H1 (cell line): ENCODE measurements at places on chromosomes 6 and 20. TPM values are rescaled to one million over a fixed set of nuclear protein-coding genes. Genes with fewer than 3 reads are reported as not detected.

GRCh38 chr6:106413722-106414121 lies 53.2 kb downstream of the CRYBG1 start:
- no peak for DNase-seq

DNA sequence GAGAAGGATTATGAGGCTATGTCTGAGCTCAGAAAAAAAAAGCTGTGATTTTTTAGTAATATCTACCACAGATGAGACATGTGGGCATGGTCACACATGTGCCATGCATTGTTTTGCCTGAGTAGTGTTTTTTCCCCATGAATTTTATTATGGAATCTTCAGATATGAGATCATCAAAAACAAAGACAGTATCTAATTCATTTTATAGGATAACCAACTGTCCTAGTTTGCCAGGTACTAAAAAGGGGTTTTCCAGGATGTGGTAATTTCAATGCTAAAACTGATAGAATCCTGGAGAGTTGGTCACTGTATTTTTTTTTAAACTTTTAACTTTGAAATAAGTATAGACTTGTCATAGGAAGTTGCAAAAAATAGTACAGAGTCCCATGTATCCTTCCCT lies 127.4 kb upstream of the MAP3K7 start:
- DNase-seq = no peak

DNA sequence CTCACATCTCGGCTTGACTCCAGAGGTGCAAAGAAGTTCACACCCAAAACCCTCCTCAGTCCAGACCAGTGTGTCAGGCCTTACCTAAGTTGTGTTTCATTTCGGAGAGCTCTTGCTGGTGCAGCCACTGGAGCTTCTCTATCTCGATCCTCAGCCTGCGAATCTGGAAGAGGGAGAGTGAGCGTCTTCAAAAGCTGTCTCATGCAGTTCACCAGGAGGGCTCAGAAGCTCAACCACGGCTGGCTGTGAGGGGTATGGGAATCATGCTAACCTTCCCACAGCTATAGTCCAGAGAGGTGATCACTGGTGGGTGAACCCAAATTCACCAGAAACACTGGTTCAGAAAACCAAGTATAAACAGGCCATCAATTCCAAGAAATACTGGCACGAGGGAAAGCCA lies 129.4 kb downstream of the ZMYND8 start:
- no peak for DNase-seq

DNA sequence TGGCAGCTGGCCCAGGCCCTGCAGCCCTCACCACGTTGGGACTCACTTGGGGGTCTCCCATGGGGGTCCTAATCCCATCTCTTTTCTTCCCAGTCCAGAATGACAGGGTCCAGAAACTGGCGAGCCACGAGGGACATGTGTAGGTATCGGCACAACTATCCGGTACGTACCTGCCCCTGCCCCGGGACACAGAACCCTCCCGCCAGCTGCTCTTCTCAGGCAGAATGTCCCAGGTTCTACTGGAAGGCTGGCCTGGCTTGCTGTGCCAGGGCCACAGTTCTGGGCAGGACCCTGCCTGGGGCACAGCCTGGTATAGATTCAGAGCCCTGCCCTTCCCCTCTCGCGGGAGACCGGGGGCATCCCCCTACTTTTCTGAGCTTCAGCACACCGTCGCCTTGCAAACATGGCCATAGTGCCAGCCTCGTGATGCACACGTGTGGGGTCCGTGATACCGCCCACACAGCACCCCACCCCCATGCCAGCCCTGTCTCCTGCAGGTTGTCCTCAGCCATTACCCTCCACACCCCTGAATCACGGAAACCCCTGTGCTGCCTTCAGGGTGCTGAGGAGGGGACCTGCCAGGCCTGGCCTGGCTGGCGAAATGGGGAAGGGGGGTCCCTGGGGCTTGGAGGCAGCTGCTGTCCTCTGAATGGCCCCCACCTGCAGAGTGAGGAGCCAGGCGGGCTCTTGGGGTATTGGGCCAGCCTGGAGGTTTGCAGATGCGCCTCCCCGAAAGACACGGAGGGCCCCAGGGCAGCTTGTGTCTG lies 3.0 kb downstream of the OGFR start:
- no peak for DNase-seq

VSX1 gene
- not detected in 2 replicates for total RNA-seq

DNA sequence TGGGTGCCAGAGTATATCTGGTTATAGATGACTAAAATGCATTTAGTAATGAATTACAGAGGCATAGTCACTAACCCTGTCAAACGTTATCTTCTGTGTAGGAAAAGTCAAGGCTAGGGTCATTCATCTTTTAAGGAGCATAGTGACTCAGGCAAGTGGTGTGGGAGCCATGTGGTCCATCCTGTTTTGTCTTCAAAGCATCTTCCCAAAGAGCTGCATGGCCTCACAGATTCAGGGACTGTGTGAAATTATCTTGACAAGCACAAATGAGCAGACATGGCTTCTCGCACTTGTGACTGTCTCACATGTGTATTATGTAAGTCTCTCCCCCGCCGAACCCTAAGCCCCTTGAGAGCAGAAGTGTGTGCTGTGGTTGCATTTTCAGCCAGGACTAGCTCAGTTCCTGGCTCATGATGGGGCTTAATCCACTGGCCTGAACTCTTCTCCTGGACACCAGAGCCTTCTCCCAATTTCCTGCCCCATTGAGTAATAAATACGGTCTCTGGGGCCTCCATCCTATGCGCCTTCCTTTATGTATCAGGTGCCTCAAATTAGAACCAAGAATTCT lies 769.1 kb downstream of the QKI start:
- no peak for DNase-seq

DNA sequence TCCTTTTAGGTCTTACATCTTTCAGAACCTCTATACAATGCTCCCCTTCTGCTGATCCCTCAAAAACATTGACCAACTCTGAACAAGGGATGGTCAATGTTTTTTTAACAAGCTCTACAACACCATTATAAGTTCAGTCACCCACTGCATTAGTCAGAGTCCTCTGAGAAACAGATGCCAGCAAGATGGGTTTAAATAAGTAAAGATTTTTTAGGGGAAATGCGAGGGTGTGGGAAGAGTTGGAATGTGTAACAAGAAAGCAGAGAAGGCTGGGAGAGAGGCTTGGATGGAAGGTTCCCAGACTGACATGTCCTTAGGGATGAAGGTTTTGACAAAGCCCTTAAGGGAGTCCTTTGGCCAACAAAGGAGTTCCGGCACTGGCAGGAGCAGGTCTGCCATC lies 478.3 kb downstream of the FRK start:
- DNase-seq = no peak

BEND6 gene
- 1.9 and 2.1 TPM in 2 replicates for total RNA-seq

- DNase-seq = no peak
Observed at GRCh38 chr6:48563433-48563832, 452.4 kb upstream of the PTCHD4 start.

SLC17A9 gene
- 31.1 and 35.2 TPM in 2 replicates for total RNA-seq

DNA sequence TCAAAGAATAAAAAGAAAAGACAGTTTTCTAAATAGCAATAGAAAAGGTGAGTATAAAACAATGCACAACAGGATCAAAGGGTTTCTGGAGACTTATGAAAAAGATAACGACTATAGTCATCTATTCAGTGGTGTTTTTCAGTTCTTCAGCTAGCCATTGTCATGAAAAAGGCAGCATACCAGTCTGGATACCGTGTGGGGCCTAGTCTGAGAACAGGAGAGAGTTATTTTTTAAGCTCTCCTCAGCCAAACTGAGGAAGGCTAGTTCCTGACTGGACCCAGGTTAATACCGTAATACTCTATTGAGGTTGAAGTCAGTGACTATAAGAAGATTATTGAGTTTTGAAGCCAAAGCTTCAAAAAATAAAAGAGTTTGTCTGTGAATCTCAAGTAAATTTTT lies 49.5 kb downstream of the PLN start:
- DNase-seq = no peak

- DNase-seq = no peak
Observed at GRCh38 chr20:45407067-45407745, 883 bp upstream of the DBNDD2 start.

DNA sequence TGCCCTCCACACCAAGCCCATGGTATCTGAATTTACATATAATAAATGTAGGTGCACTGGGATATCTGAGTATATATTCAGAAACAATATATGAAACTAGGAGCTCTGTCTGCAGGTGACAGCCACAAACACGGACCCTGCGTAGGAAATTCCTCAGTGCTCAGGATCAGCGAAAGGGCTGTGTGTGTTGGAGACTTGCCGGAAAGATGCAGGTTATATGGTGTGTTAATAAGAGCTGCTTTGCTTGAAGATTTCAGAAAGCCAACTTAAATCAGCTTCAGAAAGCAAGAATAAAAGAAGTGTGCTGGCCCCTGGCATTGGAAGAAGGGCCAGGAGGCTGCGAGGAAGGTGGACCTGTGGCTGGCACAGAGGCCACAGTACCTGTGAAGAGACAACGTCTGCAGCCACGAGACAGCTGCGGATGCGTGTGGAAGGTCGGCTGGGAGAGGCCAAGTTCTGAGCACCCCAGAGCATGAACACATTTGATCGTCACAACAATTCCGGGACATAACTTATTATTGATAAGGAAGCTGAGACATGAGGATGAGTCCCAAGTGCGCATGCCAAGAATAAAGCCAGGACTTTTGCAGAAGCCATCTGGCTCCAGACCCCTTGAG lies 183.2 kb downstream of the DLL1 start:
- peak; percentile 24 for DNase-seq

DNA sequence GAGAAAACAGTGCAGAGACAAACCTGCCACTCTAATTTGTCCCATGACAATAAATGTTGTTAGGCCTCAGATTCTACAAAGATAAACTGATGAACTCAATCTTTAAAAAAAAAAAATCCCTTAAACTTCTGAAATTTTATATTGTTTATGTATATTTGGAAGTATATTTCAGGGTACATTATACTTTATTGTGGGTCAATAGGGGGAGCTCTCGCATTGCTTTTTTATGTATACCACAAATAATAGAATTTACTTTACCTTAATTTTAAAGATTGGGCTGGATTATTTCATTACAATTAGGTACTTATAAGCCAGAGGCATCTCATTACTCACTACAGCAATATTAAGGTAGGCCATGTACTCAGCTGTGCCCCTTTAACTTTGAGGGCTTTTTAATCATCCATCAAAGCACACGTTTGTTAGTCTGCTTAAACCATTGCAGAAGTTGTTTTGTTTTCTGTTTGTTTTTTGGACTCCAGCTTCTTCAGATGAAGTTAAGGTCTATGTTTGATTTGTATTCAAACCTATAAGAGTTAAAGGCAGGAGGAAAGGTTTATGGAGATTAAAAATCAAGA lies 56.3 kb upstream of the EYA4 start:
- DNase-seq = no peak

DNA sequence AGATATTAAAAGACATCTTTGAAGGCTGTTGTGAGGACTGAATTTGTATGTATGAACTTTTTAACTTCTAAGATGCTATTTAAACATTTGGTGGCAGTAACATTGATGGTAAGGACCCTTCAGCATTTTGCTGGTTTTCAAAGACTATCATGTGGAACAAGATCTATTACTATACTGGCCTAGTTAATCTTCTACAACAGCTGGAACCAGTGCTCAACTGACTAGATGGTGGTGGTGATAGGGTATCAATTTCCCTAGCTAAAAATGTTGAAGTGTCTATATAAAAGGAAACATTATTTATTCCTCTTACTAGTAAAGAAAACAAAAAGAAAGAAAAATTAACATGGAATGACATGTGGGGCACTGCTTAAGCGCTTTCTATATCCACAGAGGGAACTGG lies 195.7 kb downstream of the TASP1 start:
- DNase-seq = no peak

BMP2 gene
- 3.6 and 4.0 TPM in 2 replicates for total RNA-seq

DNA sequence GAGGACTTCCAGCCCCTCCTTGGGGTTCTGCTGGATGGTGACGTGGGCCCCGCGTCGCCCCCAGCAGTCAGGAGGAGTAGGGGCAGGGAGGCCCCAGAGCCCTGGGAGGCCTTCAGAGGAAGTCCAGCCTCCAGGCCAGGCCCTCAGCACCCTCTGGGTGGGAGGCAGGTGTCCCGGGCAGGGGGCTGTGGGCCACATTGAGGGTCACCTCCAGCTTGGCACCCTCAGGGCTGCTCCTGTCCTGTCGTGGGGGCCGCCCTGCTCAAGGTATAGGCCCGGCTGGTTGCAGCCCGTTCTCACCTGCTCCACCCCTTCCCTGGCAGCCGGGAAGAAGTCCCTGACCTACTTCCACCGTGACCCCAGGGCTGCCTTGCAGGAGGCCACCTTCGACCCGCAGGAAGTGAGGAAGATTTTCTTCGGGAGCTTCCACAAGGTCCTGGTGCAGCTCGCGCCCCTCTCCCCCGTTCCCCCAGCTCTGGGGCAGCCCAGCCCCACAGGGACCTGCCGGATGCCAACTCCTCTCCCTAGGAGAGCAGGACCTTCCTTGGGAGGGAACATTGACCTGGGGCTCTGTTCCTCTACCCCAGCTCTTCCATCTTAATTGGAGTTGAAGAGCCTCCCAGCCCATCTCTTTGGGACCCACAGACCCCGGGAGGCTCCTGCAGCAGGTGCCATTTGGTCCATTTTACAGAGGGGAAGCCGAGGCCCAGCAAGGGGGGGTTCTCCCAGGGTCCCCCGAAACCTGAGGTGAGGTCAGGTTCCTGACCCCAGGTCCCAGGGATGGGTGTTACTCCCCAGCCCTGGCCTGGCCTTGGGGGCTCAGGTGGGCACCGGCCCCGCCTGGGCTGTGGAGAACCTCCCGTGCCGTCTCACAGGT lies 26.4 kb downstream of the COL20A1 start:
- no peak for DNase-seq

PTPRK gene
- 47.3 and 52.1 TPM in 2 replicates for total RNA-seq

DNA sequence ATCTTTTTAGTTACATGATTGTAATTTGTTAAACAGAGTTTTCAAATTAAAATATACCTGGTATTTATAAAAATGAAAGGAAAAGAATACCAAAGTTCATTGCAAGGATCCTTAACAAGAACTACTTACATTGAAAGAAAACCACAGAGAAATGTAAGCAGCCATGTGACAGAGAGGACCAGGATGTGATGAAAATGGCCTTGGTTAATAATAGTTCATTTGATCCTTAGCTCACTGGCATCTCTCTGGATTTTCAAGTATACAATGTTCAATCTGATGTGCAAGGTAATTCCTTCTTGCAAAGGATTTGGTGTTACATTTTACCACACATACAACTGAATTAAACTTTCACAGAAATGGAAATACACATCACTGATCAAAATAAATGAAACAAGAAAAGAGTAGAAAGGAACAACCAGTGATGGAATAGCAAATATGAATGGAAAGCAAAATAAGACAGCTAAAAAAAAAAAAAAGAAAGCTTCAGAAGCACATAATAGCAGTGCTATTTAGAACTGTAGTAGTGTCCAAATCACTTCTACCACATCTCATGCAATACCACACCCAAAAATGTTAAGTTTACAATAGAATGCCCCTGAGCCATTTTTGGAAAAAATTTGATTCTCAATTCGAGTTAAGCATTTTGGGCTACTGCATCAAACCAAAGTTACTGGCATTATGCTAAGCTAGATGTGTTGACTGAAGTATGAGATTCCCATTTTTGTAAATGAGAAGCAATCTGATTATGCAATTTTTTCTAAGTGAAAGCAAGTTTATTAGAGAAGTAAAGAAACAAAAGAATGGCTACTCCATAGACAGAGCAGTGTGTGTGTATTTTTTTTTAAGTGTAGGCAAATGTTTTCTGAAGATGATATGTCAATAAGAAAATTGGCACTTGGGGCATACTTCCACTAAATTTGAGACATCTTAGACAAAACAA lies 22.6 kb upstream of the HLA-A start:
- no peak for DNase-seq
